ENCODE measurements at places on chromosomes 7 and 10.

- no peak for DNase-seq
Observed at GRCh38 chr7:46463170-46463569, 542.1 kb upstream of the IGFBP3 start.

DNA sequence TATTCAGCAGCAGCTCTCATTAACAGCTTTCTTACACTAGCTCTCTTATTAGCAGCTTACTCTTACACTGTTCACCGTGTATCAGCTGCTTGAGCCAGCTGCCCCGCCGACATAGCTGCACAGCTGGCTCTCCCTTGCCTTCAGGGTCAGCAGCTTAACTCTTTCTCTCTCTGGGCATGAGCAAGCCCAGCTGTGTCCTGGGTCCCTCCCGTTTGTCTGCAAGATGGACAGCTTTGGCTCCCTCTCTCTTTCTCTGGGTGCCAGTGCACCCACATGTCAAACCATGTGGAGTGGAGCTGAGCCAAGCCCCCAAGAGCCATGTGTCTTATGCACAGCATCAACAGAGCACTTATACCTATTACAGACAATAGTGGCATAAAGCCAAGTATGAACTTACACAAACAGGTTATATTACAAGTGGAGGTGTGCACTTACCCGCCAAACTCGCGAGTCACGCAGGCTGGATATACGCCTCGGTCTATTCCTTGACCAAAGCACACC lies 35.7 kb upstream of the MTPAP start:
- no peak for DNase-seq

- no peak for DNase-seq
Observed at GRCh38 chr7:75980430-75981202, 13.8 kb downstream of the TMEM120A start.

GRCh38 chr10:73432646-73433537 lies 469 bp downstream of the MSS51 start:
- DNase-seq, result no peak

GRCh38 chr7:83731154-83731553 lies 82.2 kb upstream of the SEMA3E start:
- DNase-seq, result no peak

DNA sequence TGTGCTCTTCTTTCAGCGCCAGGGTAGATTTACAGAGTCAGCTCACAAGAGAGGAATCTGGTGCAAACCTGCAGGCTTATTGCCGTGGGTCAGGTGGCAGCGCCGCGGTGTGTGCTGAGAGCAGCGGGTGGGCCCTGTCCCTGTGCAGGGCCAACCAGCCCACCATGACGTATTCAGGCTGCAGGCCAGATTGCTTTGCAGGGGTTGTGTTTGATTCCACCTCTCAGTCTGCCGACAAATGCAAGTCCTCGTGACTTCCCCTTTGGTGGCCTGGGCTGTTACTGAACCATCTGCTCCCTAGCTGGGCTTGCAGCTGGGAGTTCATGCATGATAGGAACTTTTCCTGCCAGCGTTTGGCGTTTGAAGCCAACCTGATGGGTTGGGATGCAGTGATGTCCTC lies 66.7 kb upstream of the LEP start:
- no peak for DNase-seq

DNA sequence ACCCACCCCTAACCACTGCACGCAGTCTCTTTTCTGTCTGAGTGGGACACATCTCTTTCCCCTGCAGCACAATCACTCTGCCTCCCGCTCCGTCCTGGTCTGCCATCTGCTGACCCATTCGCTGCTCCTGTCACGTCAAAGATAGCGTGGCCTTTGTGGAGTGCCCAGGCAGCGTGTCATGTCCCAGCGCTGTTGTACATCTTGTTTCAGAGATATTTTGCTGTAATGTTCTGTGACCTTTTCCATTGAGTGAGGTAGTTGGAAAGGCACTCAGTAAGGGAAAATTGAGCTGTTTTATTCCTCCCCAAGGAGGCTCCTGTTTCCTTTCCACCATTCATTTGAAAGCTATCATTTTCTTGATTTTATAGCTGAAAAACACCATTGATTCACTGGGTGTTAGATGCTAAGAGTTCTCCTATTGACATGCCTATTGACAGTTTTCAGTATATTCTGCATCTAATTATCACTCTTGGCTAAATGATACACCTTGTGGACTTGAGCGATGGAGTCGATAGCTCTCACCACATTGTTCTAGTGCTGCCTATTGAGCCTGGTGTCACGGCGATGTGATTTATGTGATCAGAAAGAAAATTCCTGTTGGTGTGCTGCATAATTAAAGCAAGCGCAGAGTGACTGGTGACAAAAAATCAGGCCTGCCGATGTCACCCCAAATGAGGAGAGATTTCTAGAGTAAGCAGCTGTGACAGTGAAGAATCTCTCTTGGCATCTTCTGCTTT lies 372.6 kb downstream of the LRMDA start:
- peak; percentile 62 for DNase-seq

- no peak for DNase-seq
Observed at GRCh38 chr7:99090771-99091542, 53.0 kb downstream of the SMURF1 start.

DNA sequence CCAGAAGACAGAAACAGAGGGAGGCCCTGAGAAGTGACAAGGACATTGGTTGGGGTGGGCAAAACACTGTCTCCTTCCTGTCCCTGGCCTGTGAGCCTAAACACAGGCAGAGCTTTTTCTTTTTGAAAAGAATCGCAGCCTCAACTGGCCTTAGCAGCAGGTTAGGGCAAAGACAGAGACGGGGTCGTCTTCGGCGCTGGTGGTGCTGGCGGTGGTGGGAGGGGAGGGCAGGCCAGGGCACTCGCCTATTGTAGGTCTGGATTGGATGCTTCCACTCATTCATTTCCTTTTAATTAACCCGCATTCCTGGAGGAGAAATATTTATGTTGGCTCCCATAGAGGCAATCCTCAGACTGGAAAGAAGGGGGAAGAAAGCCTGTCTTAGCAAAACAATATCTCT lies 22.6 kb downstream of the WNT8B start:
- DNase-seq, result no peak

DNA sequence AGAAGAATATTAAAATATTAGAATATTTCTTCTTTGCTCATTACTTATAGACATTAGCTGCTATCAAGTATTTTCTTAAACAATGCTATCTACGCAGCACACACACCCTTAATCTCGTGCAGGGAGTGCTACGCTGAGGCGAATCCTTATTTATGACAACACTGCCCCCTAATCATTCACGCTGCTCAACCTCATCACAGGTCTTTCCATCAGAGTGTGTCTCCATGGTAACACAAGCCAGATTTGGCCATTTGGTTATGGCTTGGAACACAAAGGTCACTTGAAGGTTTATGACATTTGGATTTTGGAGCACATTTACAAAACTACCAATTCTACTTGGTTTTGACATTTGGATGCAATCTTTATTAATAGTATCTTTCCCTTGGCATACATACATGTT lies 45.4 kb upstream of the MYO3A start:
- no peak for DNase-seq

GRCh38 chr10:97762816-97763215 lies 9.0 kb downstream of the SFRP5 start:
- DNase-seq, result no peak

DNA sequence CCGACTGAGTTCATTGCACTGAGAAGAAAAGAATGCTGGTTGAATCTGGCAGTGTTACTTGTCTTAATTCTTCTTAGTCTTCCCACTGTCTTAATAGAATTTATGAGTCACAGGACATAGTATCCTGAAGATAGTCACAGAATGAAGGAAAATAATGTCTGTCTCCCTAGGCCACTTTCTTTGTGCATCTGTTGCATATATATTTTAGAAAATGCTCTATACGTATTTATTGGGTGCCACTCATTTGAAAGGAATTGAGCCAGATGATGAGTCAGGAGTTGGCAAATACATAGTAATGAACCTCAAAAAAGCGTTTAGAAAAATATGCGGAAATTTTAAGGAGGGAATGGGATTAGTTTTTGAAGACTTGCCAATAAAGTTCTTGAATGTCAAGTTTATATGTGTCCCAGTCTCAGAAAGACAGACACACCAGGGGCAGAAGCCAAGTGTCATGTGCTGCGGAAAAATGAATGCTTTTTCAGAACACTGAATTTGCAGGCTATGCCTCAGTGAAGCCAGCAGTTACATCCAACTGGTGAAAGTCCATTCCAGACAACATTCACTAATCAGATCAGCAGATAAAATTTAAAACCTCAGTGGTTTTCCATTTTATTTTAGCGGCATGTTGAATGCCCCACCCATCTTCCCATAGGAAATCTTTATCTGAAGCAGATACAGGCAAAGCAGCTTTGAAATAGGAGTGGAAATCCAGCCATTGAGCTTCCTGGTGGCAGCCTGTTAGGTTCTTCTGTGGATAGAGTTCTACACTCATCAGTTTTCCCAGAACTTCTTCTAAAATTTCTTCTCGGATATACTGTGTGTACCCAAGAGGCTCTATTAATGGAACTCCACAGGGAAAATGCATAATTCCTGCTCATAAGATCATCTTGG lies 308.4 kb downstream of the BICC1 start:
- DNase-seq, result no peak

- DNase-seq, result no peak
Observed at GRCh38 chr7:117458977-117459583, 20.7 kb upstream of the CFTR start.

Measured in right atrium auricular region (tissue), 2 donors.